ENCODE measurements at places on chromosomes 3 and 15. TPM values are rescaled to one million over a fixed set of nuclear protein-coding genes. Genes with fewer than 3 reads are reported as not detected.

GRCh38 chr3:192904632-192905289, 12.9 kb downstream of the MB21D2 start:
- H3K36me3 ChIP-seq, result peaks cover 7% of the 10 kb centered on the region
- no peaks in the 10 kb centered on the region for H3K27me3 ChIP-seq
- no peak overlapping the region for H3K4me3 ChIP-seq
- peaks cover 10% of the 10 kb centered on the region for H3K4me1 ChIP-seq
- no peak for DNase-seq
- H3K27ac ChIP-seq, result no peak overlapping the region

DNA sequence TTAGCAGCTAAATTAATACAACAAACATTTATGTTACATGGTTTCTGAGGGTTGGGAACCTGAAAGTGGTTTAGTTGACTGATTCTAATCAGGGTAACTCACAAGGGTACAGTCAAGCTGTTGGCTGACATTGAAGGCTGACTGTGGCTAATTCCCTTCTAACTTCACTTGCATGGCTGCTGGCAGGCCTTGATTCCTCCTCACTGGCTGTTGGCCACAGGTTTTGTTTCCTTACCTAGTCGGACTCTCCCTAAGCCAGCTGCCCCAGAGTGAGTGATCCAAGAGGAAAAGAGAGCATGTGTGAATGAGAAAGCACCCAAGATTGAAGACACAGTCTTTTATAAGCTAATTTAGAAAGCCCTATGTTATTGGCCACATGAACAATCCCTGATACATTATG, 700.1 kb downstream of the ROBO1 start:
- no peaks in the 10 kb centered on the region for H3K36me3 ChIP-seq
- H3K4me3 ChIP-seq, result no peak overlapping the region
- H3K27ac ChIP-seq, result no peak overlapping the region
- DNase-seq, result no peak
- no peaks in the 10 kb centered on the region for H3K27me3 ChIP-seq

DNA sequence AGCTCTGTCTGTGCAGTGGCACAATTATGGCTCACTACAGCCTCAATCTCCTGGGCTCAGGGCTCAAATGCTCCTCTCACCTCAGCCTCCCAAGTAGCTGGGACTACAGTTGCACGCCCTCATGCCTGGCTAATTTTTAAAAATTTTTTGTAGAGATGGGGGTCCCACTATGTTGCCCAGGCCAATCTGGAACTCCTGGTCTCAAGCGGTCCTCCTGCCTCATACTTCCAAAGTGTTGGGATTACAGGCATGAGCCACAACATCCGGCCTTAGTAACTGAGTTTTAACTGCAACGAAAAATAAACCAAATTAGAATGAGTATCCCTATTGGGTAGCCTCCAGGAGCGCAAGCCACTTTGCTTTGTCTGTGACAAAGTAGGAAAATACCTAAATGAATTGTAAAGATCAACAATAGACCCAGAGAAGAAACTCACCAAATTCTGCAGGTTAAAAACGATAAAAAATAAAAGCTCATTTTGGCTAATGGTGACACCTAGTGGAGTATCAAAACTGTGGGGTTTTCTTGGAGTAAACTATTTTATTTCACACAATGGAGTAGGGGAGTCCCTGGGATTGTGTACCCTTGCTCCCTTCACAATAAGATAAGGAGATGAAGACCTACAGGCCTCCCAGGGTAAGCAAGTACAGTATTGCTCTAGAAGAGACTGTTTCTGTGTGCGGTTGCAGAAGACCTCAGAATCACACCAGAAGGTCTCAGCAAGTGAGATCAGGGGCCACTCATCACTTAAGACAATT, 21.0 kb upstream of the CA12 start:
- H3K4me3 ChIP-seq, result no peak overlapping the region
- DNase-seq, result no peak
- no peaks in the 10 kb centered on the region for H3K27me3 ChIP-seq
- no peak overlapping the region for H3K27ac ChIP-seq

GRCh38 chr3:169460035-169460434, 203.5 kb downstream of the MECOM start:
- no peak overlapping the region for H3K27ac ChIP-seq
- H3K4me3 ChIP-seq, result no peak overlapping the region
- DNase-seq, result no peak
- H3K4me1 ChIP-seq, result no peaks in the 10 kb centered on the region

GRCh38 chr15:31301673-31301990, 25.0 kb upstream of the KLF13 start:
- no peaks in the 10 kb centered on the region for H3K27me3 ChIP-seq
- peaks cover 24% of the 10 kb centered on the region for H3K4me1 ChIP-seq
- no peak overlapping the region for H3K27ac ChIP-seq
- H3K36me3 ChIP-seq, result no peaks in the 10 kb centered on the region

GRCh38 chr15:91408476-91409076, 308.5 kb downstream of the SV2B start:
- DNase-seq, result no peak
- H3K4me3 ChIP-seq, result no peak overlapping the region

DNA sequence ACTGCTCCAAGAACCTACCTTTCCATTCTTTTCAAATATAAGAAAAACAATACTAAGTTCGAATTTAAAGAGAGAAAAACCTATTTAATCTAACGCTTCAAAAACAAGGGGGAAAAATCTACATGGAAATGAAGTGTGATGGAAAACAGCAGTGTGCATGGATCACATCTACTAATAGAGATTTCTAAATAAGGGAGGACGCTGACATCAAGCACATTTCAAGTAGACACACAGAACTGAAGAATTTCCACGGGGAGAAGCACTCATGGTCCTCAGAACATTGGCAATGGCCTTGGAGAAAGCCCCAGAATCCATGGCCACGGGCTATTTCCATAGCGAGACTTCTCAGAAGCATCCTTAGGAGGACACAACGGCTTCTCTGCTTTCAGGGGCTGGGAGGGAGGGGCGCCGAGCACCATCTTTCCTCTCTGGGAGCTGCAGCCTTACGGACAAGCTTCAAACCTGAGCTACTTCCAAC, 1.0 kb downstream of the TASOR start:
- peak overlapping the region; percentile 98 for H3K4me3 ChIP-seq
- no peaks in the 10 kb centered on the region for H3K27me3 ChIP-seq
- H3K4me1 ChIP-seq, result peaks cover 41% of the 10 kb centered on the region
- H3K27ac ChIP-seq, result peak overlapping the region; percentile 98
- DNase-seq, result no peak

DNA sequence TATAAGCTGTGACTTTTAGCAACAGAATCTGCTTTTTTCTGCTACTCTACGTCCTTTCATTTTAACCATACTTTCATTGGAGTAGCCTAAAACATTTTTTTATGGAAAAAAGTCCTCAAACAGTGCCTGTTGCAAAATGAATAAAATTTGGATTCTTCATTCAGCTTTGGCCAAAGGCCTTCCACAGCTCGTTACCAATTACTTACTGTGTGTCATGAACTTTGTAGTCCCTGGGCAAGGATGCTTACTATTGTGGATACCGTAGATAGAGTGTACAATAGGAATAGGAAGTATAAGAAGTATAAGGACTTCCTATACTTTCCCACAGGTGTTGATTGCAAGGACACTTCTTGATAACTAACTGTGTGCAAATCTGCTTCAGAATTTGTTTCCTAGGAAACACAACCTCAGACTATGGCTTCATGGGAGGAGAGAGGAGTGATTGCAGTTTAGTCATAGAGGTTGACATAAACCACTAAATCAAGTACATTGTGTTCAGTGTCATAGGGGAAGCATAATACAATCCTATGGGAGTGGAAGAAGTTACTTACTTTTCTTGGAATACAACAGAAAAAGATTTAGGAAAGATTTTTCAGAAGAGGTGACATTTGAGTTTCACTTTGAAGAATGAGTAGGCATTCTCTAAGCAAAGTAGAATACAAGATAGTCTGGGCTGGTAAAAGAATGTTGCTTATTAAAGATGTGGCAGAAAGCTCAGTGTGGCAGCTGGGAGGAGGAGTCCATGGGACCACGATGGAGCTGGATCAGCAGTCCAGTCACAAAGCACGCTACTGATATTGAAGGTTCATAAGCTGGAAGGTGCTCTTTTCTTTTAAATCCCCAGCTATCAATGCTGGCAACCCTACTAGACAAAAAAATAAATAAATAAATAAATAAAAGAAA, 309.7 kb upstream of the TPRG1 start:
- no peak overlapping the region for H3K27ac ChIP-seq
- no peak overlapping the region for H3K4me3 ChIP-seq
- H3K4me1 ChIP-seq, result no peaks in the 10 kb centered on the region
- DNase-seq, result no peak
- H3K36me3 ChIP-seq, result peaks cover 1% of the 10 kb centered on the region

WNT7A gene
- total RNA-seq, result not detected

DNA sequence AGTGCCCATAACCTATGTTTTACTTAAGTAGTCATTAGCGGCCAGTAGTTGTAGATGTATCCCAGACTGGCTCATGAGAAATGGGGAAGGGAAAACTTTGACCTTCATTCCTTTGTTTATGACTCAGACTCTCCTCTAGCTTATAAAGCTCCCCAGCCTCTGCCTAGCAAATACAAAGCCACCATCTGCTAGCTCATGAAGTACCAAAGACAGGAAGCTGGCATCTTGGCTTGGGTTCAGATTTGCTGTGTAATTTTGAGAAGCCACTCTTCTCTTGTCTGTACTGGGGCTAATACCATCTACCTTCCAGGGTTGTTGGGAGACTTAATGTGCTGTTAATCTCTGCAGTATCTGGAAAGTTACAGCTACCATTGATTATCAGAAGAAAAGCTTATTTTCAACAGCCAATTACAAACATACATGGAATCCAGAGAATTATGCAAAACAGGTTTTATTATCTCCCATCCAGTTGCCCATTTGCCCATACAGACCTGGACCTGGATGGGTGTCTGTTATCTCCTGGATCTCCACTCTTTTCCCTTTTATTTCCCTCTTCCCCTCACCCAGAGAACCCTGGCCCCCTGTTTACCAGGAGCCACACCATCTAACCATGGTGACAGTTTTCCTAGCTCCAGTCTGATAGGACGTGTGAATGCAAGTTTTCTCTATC, 153.8 kb downstream of the SEMA6D start:
- H3K27ac ChIP-seq, result no peak overlapping the region
- H3K4me3 ChIP-seq, result no peak overlapping the region
- H3K4me1 ChIP-seq, result no peaks in the 10 kb centered on the region
- no peak for DNase-seq
- peaks cover 3% of the 10 kb centered on the region for H3K27me3 ChIP-seq
- no peaks in the 10 kb centered on the region for H3K36me3 ChIP-seq

DNA sequence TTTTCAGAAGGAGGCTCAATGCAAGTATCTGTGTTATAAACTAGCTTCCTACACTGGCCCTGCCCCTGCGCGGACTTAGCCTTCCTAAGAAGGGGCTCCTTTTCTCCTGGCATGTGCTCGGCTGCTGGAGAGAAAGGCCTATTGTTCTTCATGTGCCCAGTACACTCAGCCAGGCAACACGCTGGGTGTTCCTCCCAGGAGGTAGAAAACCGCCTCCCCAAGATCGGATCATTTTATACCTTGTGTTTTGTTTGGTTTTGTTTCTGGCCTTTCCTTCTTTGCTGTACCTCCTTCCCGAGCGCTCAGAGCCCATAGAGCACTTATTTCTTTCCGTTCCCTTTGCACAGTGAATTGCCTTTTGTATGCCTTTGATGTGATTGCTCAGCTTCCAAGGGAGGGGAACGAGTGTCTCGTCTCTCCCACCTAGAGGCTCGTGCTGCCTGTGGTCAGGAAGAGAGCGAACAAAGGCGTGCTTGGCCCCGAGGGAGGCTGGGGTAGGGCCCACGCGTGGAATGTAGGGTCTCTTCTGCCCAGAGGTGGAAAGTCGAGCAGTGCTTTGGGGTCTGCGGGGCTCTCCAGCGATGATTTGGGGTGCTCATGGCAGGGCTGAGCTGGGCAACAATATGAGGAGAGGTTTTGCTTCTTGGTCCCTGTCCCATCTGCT, 30.0 kb downstream of the CCNL1 start:
- no peaks in the 10 kb centered on the region for H3K36me3 ChIP-seq
- H3K27ac ChIP-seq, result peak overlapping the region; percentile 96
- peak overlapping the region; percentile 50 for H3K4me3 ChIP-seq
- H3K27me3 ChIP-seq, result no peaks in the 10 kb centered on the region
- peaks cover 74% of the 10 kb centered on the region for H3K4me1 ChIP-seq
- DNase-seq, result peak; percentile 29
